ENCODE measurements at places on chromosomes 11 and 22.

- no peak for DNase-seq
These were observed 21.3 kb upstream of the TSKU start for GRCh38 chr11:76761718-76762355.

GRCh38 chr11:100994966-100995365 lies 134.6 kb downstream of the PGR start:
- DNase-seq = no peak

DNA sequence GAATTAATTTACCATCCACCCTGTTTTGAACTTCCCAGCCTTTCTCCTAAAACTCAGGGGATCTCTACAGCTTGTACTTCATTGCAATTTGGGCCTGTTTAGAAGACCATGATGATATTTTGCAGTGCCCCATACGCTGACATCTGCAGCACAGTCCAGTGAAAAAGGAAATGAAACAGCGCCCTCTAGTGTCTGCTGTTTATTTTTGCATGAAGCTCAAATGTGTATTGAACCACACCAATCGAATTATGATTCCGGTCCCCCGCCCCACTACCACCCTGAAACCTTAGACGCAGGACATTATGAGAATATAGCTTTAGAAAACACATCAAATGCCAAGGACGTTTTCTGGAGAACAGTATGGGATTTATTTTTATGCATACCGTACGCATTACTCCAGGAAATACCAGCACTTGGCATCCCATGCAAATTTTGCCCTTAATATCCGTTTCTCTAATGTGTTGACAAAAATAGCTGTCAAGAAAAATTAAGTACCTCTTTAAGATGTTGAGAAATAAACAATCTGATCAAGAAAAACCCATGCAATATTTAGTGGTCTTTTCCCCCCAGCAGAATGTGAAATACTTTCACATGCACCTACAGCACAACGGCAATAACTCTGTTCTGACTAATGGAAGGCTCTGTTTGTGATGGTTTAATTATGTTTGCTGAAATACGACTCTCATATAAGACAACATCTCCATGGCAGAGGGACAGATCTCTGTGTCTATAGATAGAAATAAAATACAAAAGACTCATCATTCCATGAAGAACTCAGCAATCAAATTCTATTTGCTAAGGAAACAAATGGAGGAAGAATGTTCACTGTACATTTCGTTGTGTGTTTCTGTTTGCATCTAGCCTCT lies 93.9 kb downstream of the TECTA start:
- DNase-seq = peak; percentile 47

DNA sequence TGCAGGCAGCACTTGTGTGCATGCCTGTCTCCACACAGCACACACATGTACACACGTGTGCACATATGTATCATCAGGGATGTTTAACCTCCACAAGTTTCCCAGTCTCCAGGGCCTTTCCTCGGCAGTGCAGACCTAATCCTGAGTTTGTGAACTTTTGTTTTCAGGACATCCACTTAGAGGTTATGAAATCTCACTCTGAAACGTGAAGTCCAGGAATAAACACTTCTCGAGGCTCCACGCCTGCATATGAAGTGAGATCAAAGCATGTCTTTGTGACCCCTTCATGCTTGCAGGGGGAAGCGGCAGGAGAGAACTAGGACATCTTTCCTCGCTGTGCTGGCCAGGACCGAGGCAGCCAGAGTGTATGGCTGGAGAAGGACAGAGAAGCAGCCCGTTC lies 3.1 kb downstream of the SHISAL1 start:
- DNase-seq = no peak

- no peak for DNase-seq
These were observed 32.0 kb downstream of the POU2AF3 start for GRCh38 chr11:111330234-111330893.

DNA sequence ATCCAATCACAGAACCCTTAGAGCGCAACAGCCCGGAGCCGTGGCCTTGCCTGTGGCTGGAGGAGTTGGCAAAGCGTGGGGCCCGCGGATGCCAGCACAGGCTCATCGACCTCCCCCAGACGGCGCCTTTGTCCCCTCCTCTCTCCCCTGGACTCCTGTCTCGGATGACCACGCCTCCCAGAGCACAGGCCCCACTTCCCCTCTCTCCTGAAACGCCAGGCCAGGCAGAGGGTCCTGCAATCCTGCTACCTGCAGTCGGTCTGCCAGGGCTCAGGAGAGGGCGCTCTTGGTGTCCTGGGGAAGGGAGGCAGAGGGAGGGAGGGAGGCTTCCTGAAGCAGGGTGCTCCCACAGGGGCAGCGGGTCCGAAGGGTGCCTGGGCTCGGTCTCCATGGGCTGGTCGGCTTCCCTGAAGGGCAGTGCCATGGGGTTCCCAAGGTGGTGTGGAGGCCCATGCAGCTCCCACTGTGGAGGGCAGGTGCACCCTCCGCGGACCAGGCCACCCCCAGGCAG lies 16.6 kb upstream of the TTLL12 start:
- no peak for DNase-seq

GRCh38 chr22:29733362-29734201 lies 13.8 kb downstream of the CABP7 start:
- DNase-seq = peak; percentile 83

GRCh38 chr22:36294801-36295200 lies 41.9 kb downstream of the APOL1 start:
- no peak for DNase-seq

DNA sequence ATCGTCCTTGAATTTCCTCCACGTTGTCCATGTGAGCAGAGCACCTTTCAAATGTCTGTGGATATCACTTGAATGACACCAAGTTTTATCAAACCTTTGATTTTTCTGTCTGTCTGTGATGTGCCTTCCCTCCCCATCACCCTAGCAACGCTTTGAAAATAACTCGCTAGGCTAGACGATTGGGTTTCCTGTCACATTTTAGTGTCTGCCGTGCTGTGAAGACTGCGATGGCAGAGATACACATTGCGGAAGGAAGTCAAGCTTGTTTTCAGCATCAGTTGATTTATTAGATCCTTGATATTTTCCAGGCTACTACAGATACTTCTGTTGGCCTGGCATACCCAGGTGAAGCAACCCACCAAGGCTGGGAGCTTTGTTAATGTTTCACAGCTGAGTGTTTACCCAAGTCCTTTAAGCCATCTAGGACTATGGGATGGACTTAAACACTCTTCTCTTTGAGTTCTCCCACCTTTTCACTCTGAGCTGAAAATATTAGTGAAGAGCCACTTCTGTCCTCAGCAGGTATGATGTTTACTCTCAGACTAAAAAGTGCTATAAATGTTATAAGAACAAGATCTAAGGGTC lies 93.6 kb upstream of the CD44 start:
- DNase-seq = peak; percentile 23

- no peak for DNase-seq
These were observed 22.9 kb upstream of the THY1 start for GRCh38 chr11:119445850-119446249.
